ENCODE measurements at places on chromosomes 12 and 14.

DNA sequence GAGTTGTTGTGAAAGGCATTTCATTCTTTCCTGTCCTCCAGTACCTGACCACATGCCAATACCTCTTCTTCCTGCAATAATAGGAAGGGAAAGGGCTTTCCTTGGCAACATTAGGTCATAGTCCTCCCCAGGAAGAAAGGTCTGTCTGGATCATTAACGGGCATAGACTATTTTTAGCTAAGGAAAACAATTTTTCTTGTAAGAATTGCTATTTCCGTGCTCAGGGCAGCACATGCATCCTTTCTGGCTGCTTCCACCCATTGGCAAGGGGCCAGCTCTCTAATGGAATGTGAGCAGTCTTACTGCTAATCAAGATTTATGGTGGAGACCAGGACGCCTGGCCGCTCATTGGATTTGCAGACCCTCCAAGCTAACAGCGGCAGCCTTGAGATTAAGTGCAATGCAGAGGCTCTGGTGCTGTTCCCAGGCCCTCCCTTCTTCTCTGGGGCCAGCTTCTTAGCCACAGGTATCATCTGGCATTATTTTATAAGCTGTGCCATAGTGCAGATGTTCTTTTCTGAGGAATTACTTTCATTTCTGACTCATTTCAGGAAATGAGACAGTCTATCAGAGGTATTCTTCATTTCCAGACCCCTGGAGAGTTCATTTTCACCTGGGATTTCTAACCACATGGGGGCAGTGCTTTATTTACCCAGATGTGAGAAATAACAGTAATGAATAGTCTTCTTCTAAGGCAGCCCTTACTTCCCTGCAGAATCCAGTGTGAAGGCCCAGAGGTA is 52.9 kb downstream of the ANO6 start:
- no peak for DNase-seq

GRCh38 chr12:47549258-47549657 is 156.6 kb downstream of the RPAP3 start:
- DNase-seq: no peak

DNA sequence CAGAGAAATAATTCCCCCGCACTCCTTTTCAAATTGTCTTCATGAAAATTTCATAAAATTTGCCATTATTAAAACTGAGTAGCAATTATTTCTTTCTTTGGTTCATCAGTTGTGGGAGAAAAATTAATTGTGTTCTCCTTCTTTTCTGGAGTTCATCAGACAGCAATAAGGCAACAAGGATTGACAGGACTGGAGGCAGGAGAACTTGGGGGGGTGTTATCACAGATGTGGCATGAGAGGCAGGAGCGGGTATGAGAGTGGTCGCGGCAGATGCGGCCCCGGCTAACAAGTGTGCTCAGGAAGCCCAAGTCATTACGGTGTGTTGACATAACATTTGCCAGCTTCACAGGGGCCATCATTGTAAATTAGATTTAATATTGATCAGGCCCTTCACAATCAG is 306.6 kb upstream of the TMPO start:
- no peak for DNase-seq

DNA sequence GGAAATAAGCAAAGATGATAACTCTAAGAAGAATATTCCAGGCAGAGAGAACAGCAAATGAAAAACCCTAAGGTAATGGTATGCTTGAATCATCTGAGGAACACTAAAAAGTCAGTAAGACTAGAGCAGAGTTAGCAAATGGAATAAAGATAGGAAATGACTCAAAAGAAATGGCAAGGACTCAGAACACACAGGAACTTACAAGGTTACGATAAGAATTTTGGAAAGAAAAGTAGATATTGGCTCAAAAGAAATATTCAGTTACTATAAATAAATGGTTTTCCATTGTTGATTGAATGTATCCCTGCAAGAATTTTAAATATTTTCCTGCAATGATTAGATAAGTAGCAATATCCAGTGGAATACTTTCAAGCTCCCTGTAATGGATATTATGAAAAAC is 705.8 kb downstream of the C12orf50 start:
- no peak for DNase-seq

- DNase-seq: no peak
Observed at GRCh38 chr12:99766408-99766807, 118.9 kb downstream of the GARIN6 start.

GRCh38 chr14:58954052-58954451 is 234.4 kb upstream of the DAAM1 start:
- no peak for DNase-seq

- no peak for DNase-seq
Observed at GRCh38 chr14:105043641-105044040, 21.6 kb downstream of the GPR132 start.

GRCh38 chr14:79298373-79298772 is 912.9 kb downstream of the DIO2 start:
- DNase-seq: no peak

DNA sequence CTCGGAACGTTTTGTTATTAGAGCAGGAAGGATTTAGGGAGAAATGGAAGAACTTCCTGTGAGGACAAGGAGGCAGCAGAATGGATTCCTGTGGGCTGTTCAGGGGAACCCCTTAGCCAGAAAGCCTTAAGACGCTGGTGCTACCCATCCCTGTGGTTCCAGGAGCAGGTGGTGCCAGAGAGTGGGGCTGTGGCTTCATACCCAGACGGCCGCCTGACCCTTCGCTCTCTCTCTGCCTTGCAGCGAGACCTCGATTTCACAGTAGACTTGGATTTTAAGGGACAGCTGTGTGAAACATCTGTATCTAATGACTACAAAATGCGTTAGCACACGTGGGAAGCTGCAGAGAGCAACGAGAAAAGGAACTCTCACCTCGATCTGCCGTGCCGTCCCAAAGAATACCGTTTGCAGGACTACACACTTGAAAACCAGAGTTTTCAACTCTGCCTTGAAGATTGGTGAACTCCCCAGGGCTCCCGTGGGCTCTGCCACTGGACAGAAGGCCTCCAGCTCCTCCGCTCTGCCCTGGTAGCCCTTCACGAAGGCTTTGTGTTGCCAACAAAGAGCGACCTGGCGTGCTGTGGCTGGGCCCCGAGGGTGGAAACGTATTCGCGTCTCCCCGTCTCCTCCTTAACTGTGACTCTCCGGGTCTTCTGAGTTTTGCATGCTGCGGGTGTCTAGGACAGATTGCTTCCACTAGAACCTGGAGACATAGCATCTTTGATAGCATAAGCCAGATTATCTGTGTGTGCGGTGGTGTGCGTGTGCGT is 102.0 kb downstream of the PRMT8 start:
- DNase-seq: no peak

- peak; percentile 42 for DNase-seq
Observed at GRCh38 chr14:59465316-59466135, at the start of gene GPR135. TSS of gene GPR135 (minus strand) at chr14:59465380. CDS start at chr14:59465226, 154 bp downstream.

GRCh38 chr12:113197518-113198077 is 12.1 kb downstream of the RITA1 start:
- DNase-seq: no peak

GRCh38 chr14:64938972-64939816 is 3.4 kb downstream of the GPX2 start:
- DNase-seq: no peak

GRCh38 chr14:23101213-23101970 is 3.4 kb downstream of the CIROP start:
- no peak for DNase-seq

GRCh38 chr12:67804168-67804567 is 155.6 kb downstream of the DYRK2 start:
- peak; percentile 46 for DNase-seq

All from activated CD4-positive, alpha-beta T cell treated with anti-CD3 and anti-CD28 coated beads, Interleukin-2, amount 50 U/mL, for 48 hours (primary cell).